ENCODE measurements at places on chromosomes 16 and 17.

- DNase-seq: no peak
Measured at GRCh38 chr16:1428511-1428910, 2.4 kb upstream of the PERCC1 start.

- peak; percentile 57 for DNase-seq
Measured at GRCh38 chr17:74961657-74962350, 10.8 kb downstream of the HID1 start.

DNA sequence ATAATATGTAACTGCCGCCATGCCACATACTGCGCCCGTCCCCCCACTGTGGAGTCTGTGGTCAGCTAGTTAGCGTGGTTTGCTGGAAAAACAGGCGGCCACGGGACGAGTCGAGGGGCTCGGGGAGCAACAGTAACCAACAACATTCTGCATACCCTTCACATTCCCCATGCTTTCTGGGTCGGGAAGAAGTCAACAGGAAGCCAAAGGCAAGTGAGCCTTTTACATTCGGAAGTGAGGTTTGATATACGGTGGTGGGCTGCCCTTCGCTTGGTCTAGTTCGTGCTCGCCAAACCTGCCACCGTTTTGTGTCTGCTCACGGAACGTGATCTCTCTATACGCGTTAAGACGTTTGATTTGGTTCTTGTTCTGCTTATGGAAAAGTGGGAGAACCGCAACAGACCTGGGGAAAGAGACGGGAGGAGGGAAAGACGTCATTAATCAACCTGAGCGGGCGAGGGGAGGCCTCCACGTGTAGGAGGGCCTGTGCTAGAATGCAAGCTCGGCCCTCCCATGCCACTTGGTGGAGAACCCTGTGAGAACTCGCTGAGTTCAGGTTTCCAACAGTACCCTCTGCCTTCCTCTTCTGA, 28.9 kb upstream of the CFAP20 start:
- no peak for DNase-seq

- DNase-seq: no peak
Measured at GRCh38 chr16:50153596-50154419, 702 bp downstream of the TENT4B start.

- DNase-seq: no peak
Measured at GRCh38 chr17:74861662-74862107, 2.0 kb upstream of the GRIN2C start.

GRCh38 chr17:28319598-28319935, 567 bp downstream of the TMEM97 start:
- DNase-seq: no peak

GRCh38 chr17:11539637-11540036, 58.6 kb upstream of the DNAH9 start:
- no peak for DNase-seq

DNA sequence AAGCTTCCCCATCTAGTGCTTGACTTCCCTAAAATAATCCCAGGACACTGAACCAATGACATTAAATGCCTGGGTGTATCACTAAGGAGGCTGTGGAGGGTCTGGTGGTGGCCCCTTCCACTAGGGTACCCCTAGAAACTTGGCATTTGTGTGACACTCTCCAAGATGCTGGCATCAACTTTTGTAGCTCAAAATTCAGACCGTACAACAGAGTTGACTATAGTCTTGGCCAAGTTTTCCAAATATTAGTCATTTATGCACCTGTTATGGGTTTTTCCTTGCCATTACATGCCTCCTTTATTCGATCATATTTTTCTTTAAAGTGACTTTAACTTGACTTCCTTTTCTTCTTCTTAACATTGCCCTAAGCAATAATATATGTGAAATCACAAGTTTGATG, 124.8 kb upstream of the CACNG3 start:
- DNase-seq: no peak

- peak; percentile 93 for DNase-seq
Measured at GRCh38 chr16:379183-379960, 2.4 kb downstream of the PGAP6 start.

- no peak for DNase-seq
Measured at GRCh38 chr16:4426021-4426684, 485 bp downstream of the DNAJA3 start.

DNA sequence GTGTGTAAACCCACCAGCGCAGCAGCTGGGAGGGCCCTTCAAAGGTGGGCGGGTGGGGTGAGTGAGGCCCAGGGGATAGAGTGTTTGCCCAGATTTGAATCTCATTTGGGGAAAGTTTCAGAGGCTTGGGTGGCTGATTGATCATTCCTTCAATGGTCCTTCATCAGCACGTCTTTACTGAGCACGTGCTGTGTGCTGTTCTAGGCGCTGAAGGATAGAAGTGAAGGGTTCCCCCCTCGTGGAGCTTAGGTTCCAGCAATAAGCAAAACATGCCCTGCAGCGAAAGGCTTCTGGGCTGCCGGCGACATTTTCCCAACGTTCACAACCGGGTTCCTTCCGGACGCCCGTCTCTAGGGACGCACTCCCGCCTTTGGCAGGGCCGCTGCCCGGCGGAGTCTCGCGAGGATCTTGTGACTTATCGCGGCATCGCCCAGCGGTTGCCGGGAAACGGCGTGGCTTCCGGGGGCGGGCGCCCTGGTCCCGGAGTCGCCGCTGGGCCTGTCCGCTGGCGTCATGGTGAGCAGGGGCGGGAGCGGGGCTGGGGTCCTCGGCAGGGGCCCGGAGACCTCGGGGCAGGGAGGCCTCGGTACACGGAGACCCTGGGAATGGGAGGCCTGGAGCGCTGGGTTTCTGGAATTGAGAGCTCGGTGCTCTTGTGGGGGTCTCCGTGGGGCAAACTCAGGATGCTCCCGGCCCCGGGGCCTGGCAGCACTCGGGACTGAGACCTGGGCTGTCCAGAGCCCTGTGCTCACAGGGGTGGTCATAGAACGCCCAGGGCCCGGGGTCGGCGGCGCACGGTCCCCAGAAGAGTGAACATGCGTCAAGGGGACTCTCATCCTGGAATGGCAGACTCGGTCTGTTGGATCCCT, 3.2 kb upstream of the DBNDD1 start:
- peak; percentile 84 for DNase-seq

GRCh38 chr16:89080196-89080853, 13.3 kb upstream of the ACSF3 start:
- no peak for DNase-seq

DNA sequence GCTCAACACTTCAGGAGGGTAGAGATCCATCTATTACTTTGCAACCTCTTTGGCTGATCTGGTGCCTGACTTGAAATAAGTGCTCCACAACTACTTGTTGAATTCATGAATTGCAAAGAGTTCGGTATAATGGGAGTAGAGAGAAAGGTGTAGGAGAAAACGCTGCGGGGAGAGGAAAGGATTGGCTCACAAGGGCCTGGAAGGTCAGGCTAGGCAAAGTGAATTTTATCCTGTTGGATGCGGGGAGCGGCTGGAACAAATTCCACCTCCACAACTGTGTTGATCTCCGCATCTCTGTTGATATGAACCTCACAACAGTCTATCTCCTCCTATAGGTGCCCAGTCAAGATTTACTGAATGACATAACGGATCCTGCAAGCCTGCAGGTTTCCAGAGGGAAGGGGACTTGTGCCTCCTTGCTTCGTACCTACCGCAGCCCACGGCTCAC, 684 bp downstream of the SLX4 start:
- DNase-seq: no peak

GRCh38 chr16:49699841-49700175, 156.1 kb downstream of the ZNF423 start:
- DNase-seq: no peak

GRCh38 chr16:17070882-17071592, 399.7 kb downstream of the XYLT1 start:
- no peak for DNase-seq

DNA sequence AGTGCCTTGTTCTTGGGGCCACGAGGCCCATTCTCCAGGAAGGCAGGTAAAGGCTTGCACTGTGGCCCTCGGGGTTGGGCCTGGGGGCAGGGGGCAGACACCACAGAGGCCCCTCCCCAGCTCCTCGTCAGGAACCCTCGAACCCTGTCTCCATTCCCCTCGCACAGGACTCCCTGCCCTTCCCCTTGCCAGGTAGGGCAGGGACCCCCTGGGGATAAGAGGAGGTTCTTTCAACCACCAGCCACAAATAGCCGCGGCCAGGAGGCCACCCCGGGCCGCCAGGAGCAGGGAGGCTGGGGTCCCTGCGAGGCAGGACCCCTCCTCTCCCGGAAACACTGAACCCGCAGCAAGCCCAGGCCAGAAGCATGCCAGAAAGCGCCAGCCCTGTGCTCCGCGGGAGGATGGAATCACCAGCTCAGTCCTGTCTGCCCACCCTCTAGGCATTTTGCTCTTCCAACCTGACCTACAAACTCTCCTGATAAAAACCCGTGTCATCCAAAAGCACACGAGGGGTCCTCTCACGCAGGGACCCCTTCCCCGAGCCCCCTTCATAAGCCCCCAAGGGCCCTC, 45.6 kb downstream of the SLC47A1 start:
- no peak for DNase-seq

GRCh38 chr16:17432901-17433576, 37.7 kb downstream of the XYLT1 start:
- no peak for DNase-seq

GRCh38 chr16:15415511-15415985, 18.8 kb upstream of the BMERB1 start:
- no peak for DNase-seq

- DNase-seq: no peak
Measured at GRCh38 chr16:67345401-67345800, 18.8 kb downstream of the LRRC36 start.

- DNase-seq: no peak
Measured at GRCh38 chr17:42005166-42005565, 12.1 kb downstream of the DNAJC7 start.

DNA sequence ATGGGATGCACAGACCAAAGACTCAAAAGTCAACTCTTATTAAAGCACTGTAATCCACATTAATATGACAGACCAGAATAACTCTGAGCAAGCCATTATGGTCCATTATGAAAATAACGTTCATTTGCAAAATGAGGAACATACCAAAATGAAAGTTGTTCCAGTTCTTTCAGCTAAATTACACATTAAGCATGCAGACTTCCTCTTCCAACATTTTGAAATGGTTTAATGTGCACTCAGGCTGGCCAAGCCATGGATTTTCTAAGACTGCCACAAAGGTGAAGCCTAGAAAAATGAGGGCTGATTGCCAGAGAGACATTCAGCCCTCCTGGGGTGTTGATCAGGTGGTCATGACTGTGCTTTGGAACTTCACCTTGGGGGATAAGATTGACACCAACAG, 56.7 kb upstream of the NOG start:
- DNase-seq: no peak

- DNase-seq: no peak
Measured at GRCh38 chr16:67760956-67761230, 41.8 kb upstream of the GFOD2 start.

GRCh38 chr17:30952638-30953393, 18.0 kb upstream of the RNF135 start:
- DNase-seq: no peak

- DNase-seq: no peak
Measured at GRCh38 chr16:73019457-73020362, 28.2 kb downstream of the ZFHX3 start.

GRCh38 chr17:72611172-72611571, 481.3 kb downstream of the SLC39A11 start:
- DNase-seq: no peak

DNA sequence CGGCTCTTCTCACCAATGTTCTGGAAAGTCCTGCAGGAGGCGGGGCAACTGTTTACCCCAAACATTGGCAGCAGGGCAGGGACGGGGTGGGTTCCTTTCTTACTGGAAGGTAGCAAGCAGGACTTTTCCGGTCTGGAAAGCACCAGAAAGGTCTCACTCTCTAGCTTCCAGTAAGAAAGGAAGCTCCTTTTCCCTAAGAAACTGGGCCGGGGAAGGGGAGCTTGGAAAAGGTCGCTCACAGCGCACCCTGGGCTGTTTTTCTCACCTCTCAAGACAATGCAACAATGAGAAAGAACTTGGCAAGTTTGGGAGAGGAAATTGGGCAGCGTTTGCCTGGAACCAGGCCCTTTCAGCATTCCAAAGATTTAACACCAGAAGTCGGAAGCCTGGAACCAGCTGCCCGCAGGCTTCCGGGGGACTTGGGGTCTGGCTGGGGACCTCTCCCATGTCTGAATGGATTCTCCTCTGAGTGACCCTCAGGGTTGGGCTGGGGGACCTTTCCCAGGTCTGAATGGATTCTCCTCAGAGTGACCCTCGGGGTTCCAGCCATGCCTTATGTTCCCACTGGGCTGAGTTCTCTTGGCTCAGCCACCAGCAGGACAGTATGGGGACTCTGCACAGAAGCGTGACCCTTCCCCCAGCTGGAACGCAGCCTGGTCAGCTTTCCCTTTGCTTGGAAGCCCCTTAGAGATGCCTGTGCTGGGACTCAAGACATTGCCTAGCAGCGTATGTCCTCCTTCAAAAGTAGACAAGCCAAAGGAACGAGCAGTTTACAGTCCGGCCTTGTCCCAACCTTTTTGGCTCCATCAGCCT, 166.5 kb upstream of the PLCG2 start:
- DNase-seq: no peak

DNA sequence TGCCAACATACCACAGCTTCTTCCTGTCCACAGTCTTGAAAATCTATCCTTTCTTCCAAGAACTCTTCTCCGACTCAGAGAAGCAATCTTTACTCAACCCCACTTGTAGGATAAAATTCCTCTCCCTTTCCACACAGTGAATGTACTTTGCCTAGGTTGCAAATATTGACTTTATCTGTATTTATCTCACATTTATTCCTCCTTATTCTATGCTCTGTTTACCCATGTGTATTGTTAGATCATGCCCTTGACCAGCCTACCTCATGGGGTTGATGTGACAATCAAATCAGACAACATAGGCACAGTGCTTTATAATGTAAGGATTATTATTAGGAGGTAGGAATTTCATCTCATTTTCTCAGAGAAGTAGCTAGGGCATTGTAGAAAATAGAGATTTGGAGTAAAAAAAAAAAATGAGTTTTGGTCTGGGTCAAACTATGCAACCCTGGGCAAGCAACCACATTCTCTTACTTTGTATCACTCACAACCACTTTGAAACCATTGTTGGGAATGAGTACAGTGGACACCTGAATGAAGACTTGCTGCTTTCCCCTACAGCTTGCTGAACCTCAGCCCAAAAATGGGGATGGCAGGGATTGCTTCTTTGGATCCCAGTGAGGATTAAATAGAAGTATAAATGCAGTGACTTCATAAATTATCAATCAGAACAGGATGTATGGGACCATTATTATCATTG, 9.1 kb upstream of the SLC35B1 start:
- no peak for DNase-seq

- no peak for DNase-seq
Measured at GRCh38 chr16:23905027-23905426, 69.2 kb downstream of the PRKCB start.

DNA sequence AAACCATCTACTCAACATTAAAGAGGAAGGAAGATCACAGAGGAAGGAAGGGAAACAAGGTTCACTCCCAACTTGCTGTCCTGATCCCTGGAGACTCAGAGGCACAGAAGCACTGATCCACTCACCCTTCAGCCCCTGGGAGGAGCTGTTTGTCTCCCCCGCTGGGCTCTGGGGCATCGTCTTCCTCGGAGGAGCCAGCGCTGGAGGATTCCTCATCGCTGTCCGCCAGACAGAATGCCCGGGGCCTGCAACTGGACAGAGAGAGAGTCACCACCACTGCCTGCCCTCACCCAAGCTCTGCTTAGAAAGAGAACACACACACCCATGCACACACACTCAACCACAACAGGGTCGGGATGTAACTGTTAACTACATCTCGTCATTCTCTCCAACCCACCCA, 24.8 kb upstream of the ERN1 start:
- no peak for DNase-seq

- no peak for DNase-seq
Measured at GRCh38 chr17:63402431-63403212, 43.5 kb downstream of the CYB561 start.

- no peak for DNase-seq
Measured at GRCh38 chr17:61007980-61008379, 330.3 kb downstream of the BCAS3 start.

GRCh38 chr17:2170023-2170422, 115.1 kb downstream of the HIC1 start:
- no peak for DNase-seq

Data from DMS153 (cell line).